ENCODE measurements at places on chromosomes 3 and 15.

DNA sequence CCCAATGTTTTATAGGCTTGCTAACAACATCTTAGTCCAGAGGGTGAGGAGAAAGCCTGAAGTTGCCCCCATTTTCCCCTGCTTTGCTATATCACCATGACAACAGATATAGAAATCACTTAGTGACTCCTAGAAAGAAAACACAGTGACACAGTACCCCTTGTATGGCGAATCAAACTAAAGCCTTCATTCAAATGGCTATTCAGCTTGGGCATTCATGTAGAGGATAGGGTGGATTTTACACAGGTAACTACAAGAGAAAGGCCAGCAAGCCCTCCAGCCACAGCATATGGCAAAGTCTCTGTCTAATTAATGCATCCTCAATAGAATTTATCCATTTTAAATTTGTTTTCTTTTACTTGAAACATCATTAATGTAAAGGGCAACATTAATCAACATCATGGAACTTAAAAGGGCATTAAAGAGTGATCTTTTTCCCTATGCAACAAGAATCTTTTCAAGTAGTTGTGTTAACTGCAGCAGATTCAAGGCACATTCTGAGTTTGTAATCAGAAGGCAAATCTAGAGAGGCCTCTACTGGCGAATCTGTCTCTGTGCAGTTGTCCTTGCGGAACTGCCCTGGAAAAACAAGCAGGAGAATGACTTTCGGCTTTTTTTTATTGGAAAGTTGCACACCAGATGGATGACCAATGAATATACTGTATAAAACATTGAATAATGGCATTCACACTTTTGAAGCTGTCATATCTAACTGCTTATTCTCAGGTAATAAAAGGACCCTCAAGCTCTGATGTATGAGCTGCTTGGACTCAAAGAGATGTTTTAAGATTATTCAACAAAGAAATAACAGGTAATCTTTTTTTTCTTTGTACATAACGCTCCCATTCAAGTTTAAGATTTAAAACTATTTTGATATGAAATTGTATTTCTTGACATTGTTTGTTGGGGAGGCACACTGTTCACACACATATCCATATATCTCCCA lies 621.7 kb upstream of the AGTR1 start:
- DNase-seq, result peak; percentile 38

GRCh38 chr15:60788692-60789103 lies 309.8 kb upstream of the ICE2 start:
- no peak for DNase-seq

DNA sequence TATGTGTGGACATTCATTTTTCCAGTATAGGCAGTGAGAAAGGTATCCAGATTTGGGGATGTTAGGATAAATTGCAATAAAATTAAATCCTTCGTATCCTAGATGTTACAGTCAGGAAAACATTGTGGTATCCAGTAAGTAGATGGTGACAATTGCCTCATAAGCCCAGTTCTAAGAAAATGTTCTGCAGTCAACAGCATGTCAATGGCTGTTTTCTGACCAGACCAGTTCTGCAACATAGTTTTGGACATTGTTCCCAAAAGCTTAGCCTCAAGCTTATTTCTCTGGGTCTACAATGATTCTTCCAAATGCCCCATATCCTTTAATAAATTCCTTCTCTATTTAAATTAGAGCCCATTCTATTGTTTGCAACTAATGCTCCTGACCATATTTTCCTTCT lies 480.7 kb downstream of the FHIT start:
- DNase-seq, result no peak

DNA sequence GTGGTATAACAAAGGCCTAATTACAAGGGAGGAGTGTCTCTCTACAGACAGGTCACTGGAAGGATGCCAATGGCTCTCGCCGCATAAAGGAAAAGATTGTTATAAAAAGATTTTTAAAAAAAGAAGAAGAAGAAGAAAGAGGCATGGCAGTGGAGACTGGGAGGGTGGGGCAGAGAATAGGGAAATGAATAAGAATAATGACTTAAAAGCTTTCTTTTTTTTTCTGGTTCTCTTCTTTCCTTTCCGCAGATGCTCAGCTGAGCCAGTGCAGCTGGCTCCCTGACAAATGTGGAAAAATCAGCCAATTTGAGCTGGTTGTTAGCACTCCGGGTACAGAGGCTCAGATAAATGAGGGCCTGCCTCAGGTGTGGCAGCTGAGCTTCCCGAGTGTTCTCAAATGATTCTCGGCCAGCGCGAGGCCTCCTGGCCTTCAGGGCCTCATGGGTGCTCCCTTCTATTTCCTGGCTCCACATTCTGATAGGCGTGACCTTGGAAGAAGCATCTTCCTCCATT lies 234.1 kb downstream of the RORA start:
- DNase-seq, result no peak

- DNase-seq, result no peak
Measured at GRCh38 chr3:170680593-170680992, 94.7 kb upstream of the SLC7A14 start.

- no peak for DNase-seq
Measured at GRCh38 chr3:146554151-146554760, 9.8 kb upstream of the PLSCR1 start.

GRCh38 chr3:37986479-37987314 lies 3.9 kb upstream of the VILL start:
- DNase-seq, result no peak

GRCh38 chr3:42063888-42064287 lies 27.3 kb upstream of the TRAK1 start:
- DNase-seq, result peak; percentile 96

- peak; percentile 71 for DNase-seq
Measured at GRCh38 chr15:80778964-80779657, at the start of gene CEMIP. Gene CEMIP (plus strand): TSS chr15:80779370. CDS start chr15:80873880, 94,510 bp downstream.

DNA sequence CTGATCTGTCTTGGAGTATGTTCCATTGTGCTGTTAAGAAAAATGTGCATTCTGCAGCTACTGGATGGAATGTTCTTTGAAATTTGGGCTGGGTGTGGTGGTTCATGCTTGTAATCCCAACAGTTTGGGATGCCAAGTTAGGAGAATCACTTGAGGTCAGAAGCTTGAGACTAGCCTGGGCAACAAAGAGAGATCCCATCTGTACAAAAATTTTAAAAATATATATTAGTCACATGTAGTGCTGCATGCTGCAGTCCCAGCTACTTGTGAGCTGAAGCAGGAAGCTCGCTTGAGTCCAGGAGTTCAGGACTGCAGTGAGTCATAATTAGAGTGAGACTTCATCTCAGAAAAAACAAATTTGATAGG lies 62.8 kb upstream of the PLSCR4 start:
- peak; percentile 46 for DNase-seq

DNA sequence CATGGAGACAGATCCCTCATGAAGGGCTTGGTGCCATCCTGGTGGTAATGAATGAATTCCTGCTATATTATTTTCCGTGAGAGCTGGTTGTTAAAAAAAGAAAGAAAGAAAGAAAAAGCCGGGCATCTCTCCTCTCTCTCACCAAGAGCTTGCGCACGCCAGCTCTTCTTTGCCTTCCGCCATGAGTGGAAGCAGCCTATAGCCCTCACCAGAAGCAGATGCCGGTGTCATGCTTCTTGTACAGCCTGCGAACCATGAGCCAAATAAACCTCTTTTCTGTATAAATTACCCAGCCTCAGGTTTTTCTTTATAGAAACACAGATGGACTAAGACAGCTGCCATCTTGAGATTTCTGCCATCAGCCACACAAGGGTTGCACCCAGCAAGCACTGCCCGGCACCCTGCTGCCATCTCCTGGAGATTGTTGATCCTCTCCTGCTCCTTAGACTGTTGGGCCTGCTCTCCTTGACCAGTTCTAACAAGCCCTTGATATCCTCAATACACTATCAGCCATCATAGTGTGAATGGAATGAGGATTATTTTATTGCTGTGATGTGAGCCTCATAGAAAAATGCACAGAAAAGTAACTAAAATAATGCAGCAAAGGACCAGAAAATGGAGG lies 3.5 kb upstream of the AHSG start:
- no peak for DNase-seq

DNA sequence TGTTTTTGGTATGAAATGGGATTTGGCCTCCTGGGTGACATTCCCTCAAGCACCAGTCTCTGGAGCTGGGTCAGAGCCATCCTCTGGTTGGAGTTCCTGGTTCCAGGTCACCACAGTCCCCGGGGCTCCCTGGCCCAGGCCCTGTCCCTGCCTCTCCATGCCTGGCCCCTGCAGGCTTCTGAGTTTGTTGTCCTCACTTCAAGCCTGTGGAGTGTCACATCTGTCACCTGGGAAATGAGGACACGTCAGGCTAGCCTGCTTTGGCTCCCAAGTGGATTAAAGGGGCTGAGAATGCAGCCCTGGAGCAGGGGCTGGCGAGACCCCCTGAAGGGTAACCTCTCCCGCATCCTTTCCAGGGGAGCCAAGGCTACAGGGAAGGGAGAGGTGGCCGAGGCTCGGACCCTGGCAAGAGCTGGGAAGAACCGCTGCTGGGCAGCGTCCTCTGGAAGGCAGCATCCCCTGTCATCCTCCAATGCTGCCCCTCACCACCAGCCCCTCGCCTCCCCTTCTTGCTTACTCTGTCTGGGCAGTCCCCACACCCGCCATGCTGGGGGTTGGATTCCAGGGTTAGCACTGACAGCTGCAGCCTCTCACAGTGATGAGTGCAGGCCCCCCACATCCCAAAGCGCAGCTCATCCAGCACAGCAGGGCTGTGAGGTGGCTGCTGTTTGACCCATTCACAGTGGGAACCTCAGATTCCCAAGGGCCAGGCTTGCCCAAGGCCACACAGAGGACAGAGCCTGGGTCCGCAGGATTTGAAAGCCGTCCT lies 75.5 kb upstream of the IQSEC1 start:
- DNase-seq, result no peak

Data from GM04504 (cell line).